ENCODE measurements at places on chromosomes 1 and 21.

DNA sequence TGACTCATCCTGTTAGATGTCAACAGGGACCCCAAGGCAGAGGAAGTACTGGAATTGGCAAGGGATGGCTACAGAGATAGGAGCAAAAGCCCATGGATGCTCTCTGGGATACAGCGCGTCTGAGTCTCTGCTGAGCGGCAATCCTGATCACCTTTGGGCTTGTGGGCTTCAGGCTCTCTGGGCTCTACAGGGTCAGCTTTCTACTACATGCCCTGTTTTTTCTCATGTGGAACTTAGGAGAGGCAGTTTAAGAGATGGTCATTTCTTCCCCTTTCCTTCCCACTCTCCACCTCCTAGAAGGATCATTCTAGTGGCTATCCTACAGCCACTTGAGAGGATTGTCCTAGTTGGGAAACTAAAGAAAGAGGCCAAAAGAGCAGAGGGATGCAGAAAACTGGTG lies 1.3 kb downstream of the LINGO4 start:
- no peak for DNase-seq

DNA sequence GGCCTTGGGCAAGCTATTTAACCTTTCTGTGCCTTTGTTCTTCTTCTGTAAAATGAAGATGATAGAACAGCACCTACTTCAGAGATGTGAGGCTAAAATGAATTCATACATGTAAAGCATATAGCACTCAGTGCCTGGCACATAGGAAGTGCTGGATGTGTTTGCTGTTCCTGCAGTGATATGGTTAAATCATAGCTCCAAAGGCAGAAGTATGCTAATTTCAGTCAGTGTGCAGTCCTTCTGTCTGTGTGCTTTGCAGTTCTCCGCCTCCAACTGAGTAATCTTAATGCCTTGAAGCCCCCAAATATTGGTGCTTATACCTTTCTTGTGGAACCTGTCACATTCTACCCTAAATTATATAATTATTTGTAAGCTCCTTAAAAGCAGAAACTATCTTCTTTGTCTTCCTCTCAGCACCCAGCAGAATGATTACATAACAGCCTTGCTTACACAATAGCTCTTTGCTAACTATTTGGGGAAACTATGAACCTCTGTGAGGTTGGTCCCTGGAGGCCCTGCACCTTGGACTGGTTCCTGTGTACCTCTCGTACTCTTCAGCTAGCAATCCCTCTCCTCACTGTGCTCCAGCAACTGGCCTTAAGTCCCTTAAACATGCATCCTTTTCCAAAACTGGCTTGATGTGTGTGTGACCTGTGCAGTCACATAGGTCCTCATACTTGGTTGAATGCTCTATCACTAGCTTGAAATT lies 57.0 kb upstream of the CACYBP start:
- no peak for DNase-seq

GRCh38 chr1:212309967-212310366 lies 24.8 kb downstream of the PPP2R5A start:
- no peak for DNase-seq

GRCh38 chr1:197845886-197846285 lies 56.5 kb upstream of the C1orf53 start:
- DNase-seq: no peak

GRCh38 chr1:10737651-10738050 lies 58.8 kb downstream of the CASZ1 start:
- DNase-seq: no peak

GRCh38 chr1:180085331-180085730 lies 69.3 kb upstream of the QSOX1 start:
- no peak for DNase-seq

DNA sequence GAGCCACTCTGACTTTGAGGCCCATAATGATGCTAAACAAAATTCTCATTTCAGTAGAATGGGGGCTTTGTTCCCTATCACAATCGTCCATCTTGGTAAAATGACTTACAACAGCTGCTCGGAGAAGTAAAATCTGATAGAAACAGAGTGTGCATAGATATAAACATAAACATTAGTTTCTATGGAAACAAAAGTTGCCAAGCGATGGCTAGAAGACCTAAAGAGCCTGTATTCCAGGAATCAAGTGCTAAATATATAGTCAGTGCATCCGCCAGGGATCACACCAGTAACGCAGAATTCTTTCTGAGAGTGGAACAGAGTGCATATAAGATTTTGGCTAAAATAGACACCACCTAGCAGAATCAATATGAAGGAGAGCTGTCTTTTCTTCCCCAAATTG lies 91.2 kb upstream of the KAZN start:
- DNase-seq: no peak

- DNase-seq: no peak
Observed at GRCh38 chr1:65165269-65165993, 17.4 kb downstream of the AK4 start.

DNA sequence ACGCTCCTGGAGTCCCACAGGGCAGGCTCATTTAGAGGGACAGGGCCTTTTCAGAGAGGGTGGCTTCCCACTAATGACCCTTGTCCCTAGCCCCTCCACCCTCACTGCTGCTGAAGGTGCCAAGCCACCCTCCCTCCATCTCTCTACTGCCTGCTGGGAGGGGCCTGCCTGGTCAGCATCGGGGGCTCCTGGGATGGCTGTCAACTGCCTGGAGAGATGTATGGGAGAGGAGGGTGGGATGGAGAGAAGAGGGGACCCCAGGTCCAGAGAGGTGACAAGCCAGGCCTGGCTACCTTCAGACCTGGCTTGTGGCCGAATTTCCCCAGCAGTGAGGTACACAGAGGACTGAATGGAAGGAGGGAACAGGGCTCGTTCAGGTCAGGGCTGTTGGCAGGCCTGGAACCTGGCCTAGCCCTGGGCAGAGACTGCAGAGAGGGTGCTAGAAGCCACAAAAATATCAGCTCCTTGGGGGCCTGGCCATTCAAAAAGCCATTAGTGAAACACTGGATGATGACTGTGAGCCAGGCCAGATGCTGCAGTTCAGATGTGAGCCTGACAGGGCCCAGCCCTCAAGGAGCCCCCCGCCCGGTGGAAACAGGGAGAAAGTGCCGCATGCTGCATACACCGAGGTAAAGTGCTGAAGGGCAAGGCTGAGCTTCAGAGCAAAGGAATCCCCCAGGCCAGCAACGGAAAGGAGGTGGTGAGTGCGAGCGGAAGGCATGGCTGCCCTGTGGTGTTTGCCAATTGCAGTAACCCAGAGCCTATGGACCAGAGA lies 20.0 kb downstream of the MMEL1 start:
- DNase-seq: no peak

GRCh38 chr1:225899044-225899925 lies 10.3 kb upstream of the LEFTY1 start:
- no peak for DNase-seq

- DNase-seq: no peak
Observed at GRCh38 chr1:24932284-24932683, 2.2 kb upstream of the RUNX3 start.

- no peak for DNase-seq
Observed at GRCh38 chr1:212488436-212489283, 55.9 kb downstream of the NENF start.

DNA sequence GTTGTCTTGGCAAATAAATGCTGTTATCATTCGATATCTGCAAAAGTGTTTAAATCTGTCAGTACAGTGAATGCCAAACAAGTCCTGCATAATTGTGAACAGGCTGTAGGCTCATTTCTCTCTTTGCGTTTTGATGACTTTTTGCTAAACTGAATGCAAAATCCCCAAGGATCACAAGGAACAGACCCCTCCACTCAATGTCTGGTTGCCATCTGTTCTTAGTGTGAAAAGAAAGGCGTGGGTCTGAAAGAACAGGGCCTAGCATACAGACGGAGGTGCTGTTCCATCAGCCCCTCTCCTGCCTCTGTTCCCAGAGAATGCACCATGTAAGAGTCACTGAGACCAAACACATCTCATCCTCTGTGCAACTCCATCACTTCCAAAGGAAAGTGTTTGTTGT lies 40.4 kb downstream of the EIF2B3 start:
- DNase-seq: no peak

- no peak for DNase-seq
Observed at GRCh38 chr1:109370712-109371340, 26.9 kb downstream of the SORT1 start.

DNA sequence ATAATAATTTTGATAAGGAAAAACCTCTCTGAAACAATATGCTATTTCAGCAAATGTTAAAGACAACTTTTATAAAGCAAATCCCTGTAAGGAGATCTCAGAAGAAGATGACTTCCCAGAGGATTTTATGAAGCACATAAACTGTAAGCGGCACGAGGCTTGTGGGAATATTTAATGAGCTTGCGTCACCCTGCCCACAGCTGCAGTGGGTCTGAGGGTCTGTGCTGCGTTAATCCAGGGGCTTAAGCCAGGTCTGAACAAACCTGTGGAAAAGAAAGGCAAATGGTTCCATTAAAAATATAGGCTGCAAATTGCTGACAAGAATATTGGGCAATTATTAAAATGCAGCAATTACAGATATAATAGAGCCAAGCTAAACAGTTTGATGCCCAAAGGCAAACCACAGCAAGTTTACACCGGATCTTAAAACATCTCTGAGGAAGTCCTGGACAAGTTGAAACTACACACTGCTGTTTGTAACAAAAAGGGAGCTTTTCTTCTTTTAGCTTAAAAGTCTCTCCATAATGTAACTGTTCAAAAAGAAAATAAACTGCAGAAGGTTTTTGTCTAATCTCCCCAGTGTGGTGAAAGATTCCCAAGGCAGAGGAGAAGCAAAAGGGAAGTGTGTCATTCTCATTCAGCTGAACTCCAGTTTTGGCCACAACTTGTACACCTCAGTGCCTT lies 21.8 kb downstream of the TGFBR3 start:
- DNase-seq: no peak

DNA sequence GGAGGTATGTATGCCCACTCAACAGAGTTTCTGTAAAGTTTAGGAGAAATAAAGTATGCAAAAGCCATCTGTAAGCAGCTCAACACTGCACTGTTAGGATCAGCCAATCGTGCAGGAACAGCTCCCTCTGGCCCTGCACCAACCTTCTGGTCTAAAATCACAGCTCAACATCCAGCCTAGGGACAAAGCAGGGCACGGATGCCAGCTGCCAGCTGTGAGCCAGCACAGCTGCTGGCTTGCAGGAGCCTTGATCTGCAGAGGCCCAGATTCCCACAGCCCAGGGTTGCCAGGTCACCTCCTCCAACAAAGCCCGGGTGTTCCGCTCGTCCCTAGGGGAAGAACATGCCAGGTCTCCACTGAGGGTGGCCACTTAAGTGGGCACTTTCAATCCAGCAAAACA lies 8.6 kb downstream of the ACOT7 start:
- no peak for DNase-seq

GRCh38 chr1:19219451-19219850 lies 9.4 kb upstream of the UBR4 start:
- DNase-seq: no peak

- DNase-seq: no peak
Observed at GRCh38 chr1:28926629-28927265, 12.4 kb downstream of the EPB41 start.

- DNase-seq: no peak
Observed at GRCh38 chr21:34801519-34802132, 132.8 kb downstream of the CLIC6 start.

- DNase-seq: no peak
Observed at GRCh38 chr1:81432059-81432458, 368.7 kb upstream of the ADGRL2 start.

- no peak for DNase-seq
Observed at GRCh38 chr1:69269491-69269890, 298.2 kb upstream of the LRRC7 start.

DNA sequence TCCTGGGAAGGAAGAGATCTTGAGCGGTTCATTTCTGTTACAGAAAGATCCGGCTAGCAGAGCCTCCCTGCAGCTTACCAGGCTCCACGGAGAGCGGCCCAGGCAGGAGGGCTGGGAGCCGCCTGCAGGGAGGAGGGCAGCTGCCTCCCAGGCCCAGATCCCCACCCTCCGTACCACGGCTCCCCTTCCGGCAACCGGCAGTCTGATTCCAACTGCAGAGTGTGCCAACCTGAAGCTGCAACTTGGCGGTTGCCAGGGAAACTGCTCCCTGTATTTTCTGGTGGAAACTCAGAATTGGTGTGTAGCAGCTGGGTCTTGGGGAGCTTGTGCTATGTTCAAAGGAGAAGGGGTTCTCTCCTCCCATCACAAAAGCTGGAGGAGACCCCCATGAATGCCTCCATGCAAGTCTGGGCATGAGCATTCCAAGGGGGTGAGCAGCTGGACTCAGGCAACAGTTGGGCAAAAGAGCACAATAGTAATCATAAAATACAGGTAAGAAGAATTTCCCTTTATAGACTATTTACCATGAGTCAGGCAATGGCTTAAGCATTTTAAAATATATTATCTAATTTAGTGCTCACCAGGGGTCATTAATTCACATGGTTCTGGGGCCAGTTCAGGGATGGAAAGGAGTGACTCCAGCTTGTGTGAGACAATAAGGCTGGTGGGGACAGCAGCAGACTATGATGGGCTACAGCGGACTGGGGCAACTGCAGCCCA lies 46.1 kb upstream of the KAZN start:
- DNase-seq: no peak

GRCh38 chr1:47443530-47444296 lies 5.9 kb downstream of the FOXD2 start:
- no peak for DNase-seq

GRCh38 chr21:15671188-15671587 lies 58.6 kb upstream of the USP25 start:
- no peak for DNase-seq

DNA sequence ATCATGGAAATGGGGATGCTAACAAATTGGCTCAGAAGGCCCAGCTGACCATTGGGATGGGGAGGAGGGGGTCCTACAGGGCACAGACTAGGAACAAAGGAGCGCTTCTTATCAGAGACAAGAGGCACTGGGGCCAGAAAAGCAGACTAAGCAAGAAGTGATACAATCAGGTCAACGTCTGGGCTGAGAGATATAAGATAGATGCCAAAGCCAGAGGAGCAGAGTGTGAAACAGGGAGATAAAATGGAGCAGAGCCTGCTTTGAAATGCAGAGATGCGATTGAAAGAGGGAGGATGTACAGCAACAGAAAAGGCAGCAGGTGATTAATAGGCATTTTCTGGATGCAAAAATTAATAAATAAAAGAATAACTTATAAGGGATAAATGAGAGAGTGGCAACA lies 127.5 kb upstream of the SAMSN1 start:
- DNase-seq: no peak

- no peak for DNase-seq
Observed at GRCh38 chr1:6208723-6209660, 3.1 kb downstream of the RNF207 start.

DNA sequence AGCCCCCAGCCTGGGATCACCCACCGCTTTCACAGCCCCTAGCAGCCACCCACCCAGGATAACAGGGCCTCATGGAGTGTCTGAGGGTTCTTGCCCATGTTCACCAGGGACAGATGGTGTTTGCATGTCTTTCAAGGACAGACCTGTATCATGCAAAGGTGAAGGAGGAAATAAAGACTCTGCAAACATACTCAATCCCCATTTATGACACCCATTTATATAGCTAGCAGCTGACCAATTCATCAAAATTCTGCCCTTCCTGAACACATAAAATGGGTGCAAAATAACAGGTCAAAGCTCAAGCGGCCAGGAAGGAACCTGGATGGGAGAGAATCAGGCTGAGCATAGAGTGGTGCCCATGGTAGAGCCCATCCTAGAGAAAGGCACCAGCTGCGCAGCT lies 32.8 kb upstream of the LYPD8 start:
- DNase-seq: no peak

Measured in cortex of kidney (tissue), 1 donor.